Activated naive CD8-positive, alpha-beta T cell treated with anti-CD3 and anti-CD28 coated beads for 36 hours (primary cell): ENCODE measurements at places on chromosomes 1 and 21.

- no peak for DNase-seq
These were observed 479.9 kb upstream of the PLXNA2 start for GRCh38 chr1:208724079-208724478.

GRCh38 chr1:88700425-88701013 lies 16.4 kb downstream of the PKN2 start:
- DNase-seq: no peak

GRCh38 chr1:184492536-184492935 lies 105.7 kb downstream of the C1orf21 start:
- DNase-seq: no peak

- DNase-seq: no peak
These were observed 10.0 kb upstream of the FAM110D start for GRCh38 chr1:26148887-26149286.

- no peak for DNase-seq
These were observed 26.3 kb downstream of the PPFIA4 start for GRCh38 chr1:203052601-203053000.

DNA sequence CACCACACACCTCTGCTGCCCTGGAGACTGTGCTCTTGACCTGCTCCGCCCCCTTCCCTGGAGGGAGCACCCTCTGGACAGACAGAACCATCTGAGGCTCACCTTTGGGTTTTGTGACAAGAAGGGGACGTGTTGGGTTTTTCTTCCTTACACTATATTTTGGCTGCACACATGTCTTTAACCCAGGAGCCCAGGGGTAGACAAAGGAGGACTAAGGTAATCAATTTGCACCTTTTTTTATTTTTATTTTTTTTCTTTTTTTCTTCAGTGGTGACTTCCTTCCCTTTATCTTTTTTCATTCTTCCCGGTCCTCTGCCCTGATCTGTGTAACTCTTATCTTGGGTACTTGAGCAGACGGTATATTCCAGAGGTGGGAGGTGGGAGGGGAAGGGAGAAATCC lies 8.5 kb upstream of the TXLNA start:
- DNase-seq: no peak

- no peak for DNase-seq
These were observed 129.2 kb downstream of the GLUL start for GRCh38 chr1:182262425-182262824.

- DNase-seq: no peak
These were observed 10.5 kb downstream of the RASSF5 start for GRCh38 chr1:206517784-206518183.

DNA sequence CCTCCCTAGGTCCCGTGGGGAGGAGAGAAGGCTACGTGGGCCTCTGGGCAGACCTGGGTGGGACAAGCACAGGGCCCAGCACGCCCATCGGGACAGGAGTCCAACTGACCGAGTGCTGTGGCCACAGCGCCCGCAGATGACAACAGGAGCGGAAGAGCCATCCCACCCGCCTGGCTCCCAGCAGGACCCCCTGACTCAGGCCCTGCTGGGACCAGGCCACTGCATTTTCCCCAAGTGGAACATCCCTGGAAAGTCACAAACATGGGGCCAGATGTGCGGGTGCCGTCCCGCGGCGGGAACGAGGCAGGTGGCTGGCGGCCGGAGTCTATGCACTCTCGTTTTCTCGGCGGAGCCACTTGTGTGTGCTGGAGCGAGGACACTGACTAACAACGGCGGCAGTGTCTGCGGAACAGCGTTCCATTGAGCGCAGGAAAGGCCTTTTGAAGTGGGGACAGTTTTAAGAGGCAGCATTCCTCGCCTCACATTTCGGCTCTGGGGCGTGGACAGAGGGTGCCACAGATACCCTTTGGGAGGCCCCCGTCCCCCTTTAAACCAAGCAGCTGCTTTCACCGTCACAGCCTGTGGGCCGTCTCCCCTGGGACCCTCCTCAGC lies 93.7 kb upstream of the ARHGEF16 start:
- DNase-seq: no peak

DNA sequence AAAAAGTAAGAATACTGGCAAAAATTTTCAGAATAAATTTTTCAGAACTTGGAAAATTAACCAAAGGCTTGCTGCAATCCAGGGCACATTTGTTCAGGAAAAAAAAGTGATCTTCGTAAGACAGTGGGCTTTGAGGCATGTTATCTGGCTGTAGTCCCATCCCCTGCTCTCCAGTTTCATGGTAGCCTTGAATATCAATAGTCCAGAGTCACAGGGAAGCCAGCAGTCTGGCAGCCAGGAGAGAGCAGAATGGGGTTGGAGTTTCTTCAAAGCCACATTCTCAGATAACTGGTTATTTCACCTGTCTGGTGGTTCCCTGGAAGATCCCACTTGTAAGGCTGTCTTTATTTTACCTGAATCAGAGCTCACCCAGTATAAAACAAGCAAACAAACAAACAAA lies 669.3 kb downstream of the MATN1 start:
- DNase-seq: no peak

GRCh38 chr1:48082271-48082962 lies 85.2 kb upstream of the TRABD2B start:
- DNase-seq: no peak

GRCh38 chr1:9855186-9855585 lies 31.4 kb upstream of the CLSTN1 start:
- DNase-seq: no peak

- DNase-seq: no peak
These were observed 94.0 kb downstream of the KCND3 start for GRCh38 chr1:111895469-111895868.

- no peak for DNase-seq
These were observed 50.1 kb upstream of the ECE1 start for GRCh38 chr1:21340230-21340945.

DNA sequence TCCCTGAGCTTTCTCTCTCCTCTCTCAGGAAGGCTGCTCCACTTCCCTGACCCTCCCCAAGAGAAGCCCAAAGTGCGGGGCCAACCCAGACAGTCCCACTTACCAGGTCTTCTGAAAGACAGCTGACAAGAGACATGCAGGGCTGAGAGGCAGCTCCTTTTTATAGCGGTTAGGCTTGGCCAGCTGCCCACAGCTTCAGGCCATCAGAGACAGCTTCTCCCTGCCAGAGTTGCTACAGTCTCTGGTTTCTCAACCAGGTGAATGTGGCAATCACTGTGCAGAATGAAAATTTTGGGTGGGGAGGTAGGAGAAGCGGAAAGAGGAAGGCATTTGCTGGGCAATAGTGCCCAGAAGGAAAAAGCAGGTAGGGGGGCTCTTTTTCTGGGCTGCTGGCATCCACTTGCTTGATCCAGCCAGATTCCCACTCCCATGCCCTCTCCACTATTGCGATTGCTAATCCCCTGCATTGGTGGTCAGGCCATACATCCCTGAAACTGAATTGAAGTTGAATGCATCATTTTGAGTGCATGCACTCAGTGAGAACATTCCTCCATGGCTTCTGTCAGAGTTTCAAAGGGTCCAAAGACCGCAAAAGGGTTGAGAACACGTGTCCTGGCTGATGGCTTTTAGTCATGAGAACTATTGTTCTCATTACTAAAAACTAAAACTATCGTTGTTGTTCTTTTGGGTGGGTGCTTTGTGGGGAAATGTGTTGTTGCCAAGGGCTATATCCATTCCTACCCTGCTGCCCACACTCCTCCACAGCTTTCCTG lies at the start of gene S100A8:
TSS of gene S100A8 (minus strand) at position 136 of the 773 bp plus-strand sequence. CDS start 538 bp downstream, outside the sequence.
- no peak for DNase-seq

DNA sequence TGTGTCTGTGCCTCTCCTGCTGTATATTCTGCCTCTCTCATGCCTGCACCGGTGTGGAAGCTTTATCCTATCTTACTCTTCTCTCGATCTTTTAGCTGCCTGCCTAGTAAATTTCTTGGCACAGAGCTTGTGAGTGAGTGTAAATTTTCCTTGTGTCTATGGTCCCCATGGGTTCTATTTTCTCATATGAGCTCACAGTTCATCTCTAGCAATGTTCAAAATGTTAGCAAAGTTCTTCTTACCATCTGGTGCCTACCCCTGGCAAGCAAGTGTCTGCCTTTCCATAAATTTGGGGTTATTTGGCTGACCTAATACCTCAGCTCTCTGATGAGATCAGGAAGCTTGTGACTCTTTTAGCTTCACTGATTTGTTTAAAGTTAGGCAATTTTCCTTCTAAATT lies 572.1 kb upstream of the BRINP3 start:
- DNase-seq: no peak

DNA sequence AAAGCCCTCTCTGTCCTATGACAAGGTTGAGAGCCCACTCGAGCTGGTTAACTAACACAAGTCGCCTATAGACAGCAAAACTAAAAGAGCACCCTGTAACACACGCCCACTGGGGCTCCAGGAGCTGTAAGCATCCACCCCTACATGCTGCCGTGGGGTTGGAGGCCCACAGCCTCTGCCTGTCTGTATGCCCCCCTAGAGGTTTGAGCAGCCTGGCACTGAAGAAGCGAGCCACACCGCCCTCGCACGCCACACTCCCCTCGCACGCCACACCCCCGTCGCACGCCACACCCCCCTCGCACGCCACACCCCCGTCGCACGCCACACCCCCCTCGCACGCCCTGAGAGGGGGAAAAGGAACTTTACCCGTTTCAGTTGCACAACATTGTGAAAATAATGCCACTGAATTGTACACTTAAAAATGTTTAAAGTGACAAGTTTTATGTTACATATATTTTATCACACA lies 13.2 kb upstream of the HMGCL start:
- peak; percentile 79 for DNase-seq

DNA sequence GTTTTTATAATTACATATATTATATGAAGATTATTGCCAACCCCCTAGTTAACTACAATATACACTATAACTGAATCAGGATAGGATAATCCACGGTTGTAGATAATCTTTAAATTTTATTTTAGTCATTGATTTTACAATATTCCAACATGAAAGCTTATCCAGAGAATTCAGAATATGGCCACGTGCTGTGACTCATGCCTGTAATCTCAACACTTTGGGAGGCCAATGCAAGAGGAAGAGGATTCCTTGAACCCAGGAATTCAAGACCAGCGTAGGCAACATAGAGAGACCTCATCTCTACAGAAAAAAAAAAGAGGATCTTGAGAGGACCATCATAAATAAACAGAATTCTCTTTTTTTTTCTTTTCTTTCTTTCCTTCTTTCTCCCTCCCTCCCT lies 119.6 kb upstream of the CACYBP start:
- DNase-seq: no peak

GRCh38 chr1:31785947-31786290 lies 21.8 kb upstream of the ADGRB2 start:
- DNase-seq: no peak

GRCh38 chr1:234342774-234343173 lies 30.5 kb upstream of the COA6 start:
- DNase-seq: no peak

DNA sequence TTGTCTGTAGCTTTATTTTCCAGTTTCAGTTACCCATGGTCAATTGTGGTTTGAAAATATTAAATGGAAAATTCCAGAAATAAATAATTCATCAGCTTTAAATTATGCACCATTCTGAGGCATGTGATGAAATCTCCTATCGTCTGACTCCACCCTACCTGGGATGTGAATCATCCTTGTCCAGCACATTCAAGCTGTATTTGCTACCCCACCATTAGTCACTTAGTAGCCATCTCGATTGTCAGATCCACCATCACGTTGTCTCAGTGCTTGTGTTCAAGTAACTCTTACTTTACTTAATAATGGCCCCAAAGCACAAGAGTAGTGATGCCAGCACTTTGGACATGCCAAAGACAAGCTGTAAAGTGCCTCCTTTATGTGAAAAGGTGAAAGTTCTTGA lies 4.0 kb downstream of the STPG1 start:
- no peak for DNase-seq

DNA sequence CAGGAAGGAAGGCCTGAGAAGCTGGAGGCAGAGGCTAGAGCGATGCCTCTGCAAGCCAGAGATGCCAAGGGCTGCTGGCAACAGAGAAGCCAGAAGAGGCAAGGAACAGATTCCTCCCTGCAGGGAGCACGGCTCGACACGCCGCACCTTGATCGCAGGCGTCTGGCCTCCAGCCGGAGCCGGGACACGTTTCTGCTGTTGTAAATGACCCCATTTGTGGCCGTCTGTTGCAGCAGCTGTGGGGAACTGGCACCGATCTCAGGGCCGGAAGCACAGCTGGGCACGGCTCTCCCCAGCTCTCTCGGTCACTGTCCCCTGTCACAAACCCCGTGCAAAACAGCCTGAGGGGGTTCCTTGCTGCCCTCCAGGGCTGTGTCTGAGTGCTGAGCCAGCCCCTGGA lies 59.6 kb downstream of the SIK1 start:
- DNase-seq: no peak

- no peak for DNase-seq
These were observed 52.6 kb upstream of the EPS8L3 start for GRCh38 chr1:109816175-109816811.

GRCh38 chr1:39199593-39199992 lies 4.9 kb upstream of the MACF1 start:
- no peak for DNase-seq

GRCh38 chr1:186722711-186723309 lies 42.6 kb upstream of the PTGS2 start:
- no peak for DNase-seq

DNA sequence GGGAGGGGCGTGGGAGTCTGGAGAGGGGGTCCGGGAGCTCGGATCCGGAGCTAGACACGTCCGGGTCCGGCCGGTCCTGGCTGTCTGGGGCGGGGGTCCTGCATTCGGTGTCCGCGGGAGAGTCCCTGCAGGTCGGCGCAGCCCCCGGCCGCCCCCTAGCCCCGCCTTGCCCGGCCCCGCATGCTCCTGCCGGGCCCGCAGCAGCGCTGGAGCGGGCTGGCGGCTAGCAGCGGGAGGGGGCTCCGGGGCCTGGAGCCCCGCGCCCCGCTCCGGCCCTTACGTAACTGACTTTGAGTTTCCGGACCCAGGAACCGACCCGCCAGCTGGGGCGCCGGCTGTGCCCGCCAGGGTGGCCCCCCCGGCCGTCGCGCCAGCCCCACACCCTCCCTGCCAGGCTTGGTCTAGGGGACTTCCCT lies 26.9 kb upstream of the EPB41 start:
- peak; percentile 27 for DNase-seq

GRCh38 chr1:75131565-75132241 lies 2.5 kb upstream of the LHX8 start:
- no peak for DNase-seq

DNA sequence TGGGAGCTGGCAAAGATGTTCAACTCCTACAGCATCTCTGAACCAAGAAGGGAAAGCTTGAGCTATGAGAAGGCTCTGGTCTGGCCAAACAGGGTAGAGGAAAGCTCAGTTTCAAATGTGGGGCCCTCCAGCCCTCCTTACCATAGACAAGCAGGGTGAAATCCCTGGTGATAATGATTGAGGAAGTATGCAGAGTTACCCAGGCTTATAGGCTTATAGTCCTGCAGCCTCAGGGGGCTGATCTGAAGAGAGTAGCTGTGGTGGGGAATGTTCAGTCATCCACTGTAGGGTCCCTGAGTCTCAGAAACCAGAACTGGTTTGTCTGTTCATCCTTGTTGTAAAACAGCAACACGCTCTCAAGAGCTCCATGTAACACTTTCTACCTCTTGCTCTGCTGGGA lies 19.8 kb upstream of the LY9 start:
- DNase-seq: no peak

- peak; percentile 72 for DNase-seq
These were observed at the start of gene GPR157 for GRCh38 chr1:9128520-9129265. GPR157 (minus strand) TSS chr1:9129102; CDS start chr1:9129027, 75 bp downstream.

- DNase-seq: no peak
These were observed 105.2 kb upstream of the ZNF648 start for GRCh38 chr1:182166750-182167149.

- DNase-seq: peak; percentile 17
These were observed at the start of gene MTARC1 for GRCh38 chr1:220786337-220787068. MTARC1 (plus strand) TSS chr1:220786913; CDS start chr1:220786945, 32 bp downstream.

GRCh38 chr1:8478566-8478965 lies 160.7 kb downstream of the SLC45A1 start:
- DNase-seq: no peak
